ENCODE measurements at places on chromosomes 5 and 9. TPM values are rescaled to one million over a fixed set of nuclear protein-coding genes. Genes with fewer than 3 reads are reported as not detected.

- no peak for DNase-seq
Observed at GRCh38 chr5:113617191-113617796, 103.8 kb downstream of the YTHDC2 start.

DNA sequence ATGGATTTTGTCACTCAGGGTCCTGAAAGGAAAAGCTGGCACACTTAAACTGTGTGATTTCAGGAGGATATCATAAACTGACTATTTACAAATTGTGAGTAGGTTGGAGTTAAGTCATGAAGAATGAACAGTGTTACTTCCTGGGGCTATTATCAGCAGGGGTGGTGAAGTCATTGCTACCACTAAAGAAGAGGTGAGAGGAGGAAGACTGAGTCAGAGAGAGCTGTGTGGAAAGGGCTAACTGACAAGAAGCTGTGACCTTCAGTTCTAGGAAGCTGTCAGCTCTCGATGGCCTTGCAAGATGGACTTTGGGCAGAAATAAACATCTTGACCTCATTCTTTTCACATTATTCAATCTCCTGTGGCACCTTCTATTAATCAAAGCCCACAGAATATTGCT lies 72.3 kb upstream of the STARD4 start:
- DNase-seq, result no peak

DNA sequence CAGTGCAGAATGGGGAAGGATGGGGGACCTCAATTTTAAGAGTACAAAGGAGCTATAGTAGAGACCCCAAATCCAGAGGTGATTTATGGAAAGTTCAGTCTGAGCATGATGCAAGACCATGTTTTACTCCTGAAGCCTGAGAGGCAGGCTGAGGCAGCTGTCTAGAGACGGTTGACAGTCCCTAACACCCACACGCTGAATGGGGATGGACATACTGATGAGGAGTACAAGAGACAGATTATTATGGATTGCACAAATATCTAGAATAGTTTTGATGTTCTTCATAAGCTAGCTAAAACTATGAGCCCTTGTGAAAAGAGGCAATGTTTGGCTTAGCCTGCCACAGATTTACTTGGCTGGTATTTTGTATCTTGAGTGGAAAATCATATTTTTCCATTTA lies 64.5 kb downstream of the PRR16 start:
- no peak for DNase-seq

- DNase-seq, result no peak
Observed at GRCh38 chr5:158642879-158643278, 456.8 kb downstream of the EBF1 start.

DNA sequence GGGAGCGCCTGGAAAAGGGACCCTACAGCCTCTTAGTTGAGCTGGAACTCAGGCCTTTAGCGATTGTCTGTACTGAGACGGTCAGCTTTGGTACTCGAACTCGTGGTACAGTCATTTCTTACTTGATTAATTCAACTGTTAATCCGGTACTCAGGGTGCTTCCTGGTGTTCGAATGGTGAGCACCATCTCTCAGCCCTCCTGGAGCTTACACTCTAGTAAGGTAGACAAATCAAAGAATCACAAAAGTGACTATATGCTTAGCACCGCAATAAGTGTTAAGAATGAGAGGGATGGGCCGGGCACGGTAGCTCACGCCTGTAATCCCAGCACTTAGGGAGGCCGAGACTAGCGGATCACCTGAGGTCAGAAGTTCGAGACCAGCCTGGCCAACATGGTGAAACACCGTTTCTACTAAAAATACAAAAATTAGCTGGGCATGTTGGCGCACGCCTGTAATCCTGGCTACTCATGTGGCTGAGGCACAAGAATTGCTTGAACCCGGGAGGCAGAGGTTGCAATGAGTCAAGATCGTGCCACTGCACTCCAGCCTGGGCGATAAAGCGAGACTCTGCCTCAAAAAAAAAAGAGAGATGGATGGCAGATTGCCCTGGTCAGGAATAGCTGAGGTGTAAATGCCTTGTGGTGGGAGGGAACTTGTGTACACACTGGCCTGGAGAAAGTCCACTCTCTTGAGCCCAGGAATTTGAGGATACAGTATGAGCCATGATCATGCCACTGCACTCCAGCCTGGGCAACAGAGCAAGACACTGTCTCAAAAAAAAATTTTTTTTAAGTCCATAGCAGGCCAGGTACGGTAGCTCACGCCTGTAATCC lies 981 bp downstream of the TCOF1 start:
- no peak for DNase-seq

The DBN1 gene
- 151 TPM for total RNA-seq

The CARD6 gene
- 8.2 TPM for total RNA-seq

Data from ascending aorta (tissue), 2 donors.